ENCODE measurements at places on chromosomes 5 and 9. TPM values are rescaled to one million over a fixed set of nuclear protein-coding genes. Genes with fewer than 3 reads are reported as not detected.
A peak's percentile ranks its signal among the peaks of the same experiment; 100 is the strongest.

GRCh38 chr5:134451936-134452505, 40.3 kb upstream of the CDKN2AIPNL start:
- H3K4me3 ChIP-seq: no peak overlapping the region
- H3K27me3 ChIP-seq: peaks cover 3% of the 10 kb centered on the region
- peaks cover 21% of the 10 kb centered on the region for H3K4me1 ChIP-seq
- H3K27ac ChIP-seq: no peak overlapping the region
- DNase-seq: no peak
- no peaks in the 10 kb centered on the region for H3K36me3 ChIP-seq

GRCh38 chr9:104872656-104873488, 55.1 kb downstream of the ABCA1 start:
- H3K4me3 ChIP-seq: no peak overlapping the region
- no peak for DNase-seq
- H3K36me3 ChIP-seq: no peaks in the 10 kb centered on the region
- no peak overlapping the region for H3K27ac ChIP-seq

DNA sequence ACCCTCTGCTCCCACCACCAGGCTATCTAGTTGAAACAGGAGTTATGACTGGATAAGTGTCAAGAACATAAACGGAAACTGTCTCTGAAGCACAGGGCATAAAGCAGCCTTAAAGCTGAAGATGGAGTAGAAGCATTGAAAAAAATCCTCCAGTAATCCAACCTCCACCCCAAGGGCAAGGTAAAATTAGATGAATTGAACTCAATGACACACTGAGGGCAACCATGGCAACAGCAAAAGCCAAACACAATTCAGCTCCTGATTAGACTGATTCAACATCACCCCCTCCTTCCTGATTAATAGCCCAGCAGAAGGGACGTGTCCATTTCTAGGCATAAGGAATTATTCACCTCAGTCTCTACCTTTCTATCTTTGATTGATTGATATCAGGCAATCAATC, 183.2 kb upstream of the MAP3K1 start:
- H3K4me1 ChIP-seq: no peaks in the 10 kb centered on the region
- no peak overlapping the region for H3K27ac ChIP-seq
- peaks cover 17% of the 10 kb centered on the region for H3K36me3 ChIP-seq
- DNase-seq: no peak
- no peak overlapping the region for H3K4me3 ChIP-seq

DNA sequence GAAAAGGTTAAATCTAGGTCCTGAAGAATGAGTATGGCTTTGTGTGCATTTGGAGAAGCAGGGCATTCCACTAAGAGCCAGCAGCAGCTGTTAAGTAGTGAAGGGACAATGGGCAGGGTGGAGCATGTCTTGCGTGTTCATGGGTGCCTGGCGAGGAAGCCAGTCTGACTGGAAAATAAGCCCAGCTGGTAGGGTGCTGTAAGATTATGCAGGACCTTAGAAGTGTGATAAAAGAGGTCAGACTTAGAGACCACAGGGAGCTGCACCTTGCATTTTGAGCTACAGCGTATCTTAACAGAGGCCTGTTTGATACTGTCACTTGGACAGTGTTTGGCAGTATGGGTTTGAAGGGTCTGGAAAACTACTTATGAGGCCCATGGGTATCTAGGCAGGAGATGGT, 131.7 kb upstream of the ELL2 start:
- no peak overlapping the region for H3K4me3 ChIP-seq
- H3K27me3 ChIP-seq: no peaks in the 10 kb centered on the region
- no peaks in the 10 kb centered on the region for H3K4me1 ChIP-seq
- H3K27ac ChIP-seq: no peak overlapping the region
- no peak for DNase-seq
- no peaks in the 10 kb centered on the region for H3K36me3 ChIP-seq

Gene CCNI2
- total RNA-seq: 1.1 TPM

Gene CCNO
- total RNA-seq: not detected

- H3K27me3 ChIP-seq: no peaks in the 10 kb centered on the region
- DNase-seq: no peak
- H3K4me1 ChIP-seq: no peaks in the 10 kb centered on the region
- no peak overlapping the region for H3K4me3 ChIP-seq
- no peaks in the 10 kb centered on the region for H3K36me3 ChIP-seq
- no peak overlapping the region for H3K27ac ChIP-seq
These were observed 143.9 kb downstream of the OR2K2 start for GRCh38 chr9:111186021-111186530.

- no peak overlapping the region for H3K4me3 ChIP-seq
- no peak for DNase-seq
- peaks cover 17% of the 10 kb centered on the region for H3K4me1 ChIP-seq
- H3K36me3 ChIP-seq: peaks cover 6% of the 10 kb centered on the region
- no peak overlapping the region for H3K27ac ChIP-seq
These were observed 516.9 kb downstream of the CTNND2 start for GRCh38 chr5:11387382-11387781.

Gene UNC5A
- not detected for total RNA-seq

- no peak for DNase-seq
- H3K27ac ChIP-seq: peak overlapping the region; percentile 29
- no peak overlapping the region for H3K4me3 ChIP-seq
- no peaks in the 10 kb centered on the region for H3K27me3 ChIP-seq
- no peaks in the 10 kb centered on the region for H3K36me3 ChIP-seq
These were observed 36.8 kb upstream of the ZNF608 start for GRCh38 chr5:124783285-124783684.

GRCh38 chr5:38121420-38121819, 136.9 kb upstream of the EGFLAM start:
- H3K27ac ChIP-seq: no peak overlapping the region
- H3K4me1 ChIP-seq: peaks cover 13% of the 10 kb centered on the region
- peaks cover 6% of the 10 kb centered on the region for H3K27me3 ChIP-seq
- no peak overlapping the region for H3K4me3 ChIP-seq
- no peak for DNase-seq

Gene GABRA1
- not detected for total RNA-seq

- H3K27ac ChIP-seq: no peak overlapping the region
- no peaks in the 10 kb centered on the region for H3K4me1 ChIP-seq
- no peak for DNase-seq
- no peak overlapping the region for H3K4me3 ChIP-seq
These were observed 291.9 kb downstream of the DMAC1 start for GRCh38 chr9:7507566-7508270.

GRCh38 chr9:88782931-88783710, 208.1 kb upstream of the S1PR3 start:
- H3K4me1 ChIP-seq: peaks cover 1% of the 10 kb centered on the region
- H3K36me3 ChIP-seq: no peaks in the 10 kb centered on the region
- H3K27ac ChIP-seq: no peak overlapping the region
- DNase-seq: no peak

- peaks cover 21% of the 10 kb centered on the region for H3K4me1 ChIP-seq
- no peaks in the 10 kb centered on the region for H3K36me3 ChIP-seq
- H3K4me3 ChIP-seq: no peak overlapping the region
- no peak for DNase-seq
- H3K27ac ChIP-seq: no peak overlapping the region
These were observed 61.1 kb upstream of the IL6ST start for GRCh38 chr5:56055859-56056258.

Gene FBXL7
- not detected for total RNA-seq

GRCh38 chr5:133396187-133396741, 216.1 kb downstream of the FSTL4 start:
- no peak for DNase-seq
- peaks cover 17% of the 10 kb centered on the region for H3K27me3 ChIP-seq
- no peak overlapping the region for H3K27ac ChIP-seq
- H3K4me3 ChIP-seq: no peak overlapping the region

Gene PLK2
- 8.5 TPM for total RNA-seq

GRCh38 chr5:68544648-68545552, 329.3 kb downstream of the PIK3R1 start:
- H3K36me3 ChIP-seq: no peaks in the 10 kb centered on the region
- H3K4me3 ChIP-seq: no peak overlapping the region
- no peak overlapping the region for H3K27ac ChIP-seq
- DNase-seq: no peak
- peaks cover 15% of the 10 kb centered on the region for H3K27me3 ChIP-seq

- no peak overlapping the region for H3K4me3 ChIP-seq
- peaks cover 5% of the 10 kb centered on the region for H3K4me1 ChIP-seq
- H3K27ac ChIP-seq: no peak overlapping the region
- no peaks in the 10 kb centered on the region for H3K36me3 ChIP-seq
These were observed 73.6 kb upstream of the DAB2 start for GRCh38 chr5:39498278-39498952.

Gene FOXD4
- total RNA-seq: 0.21 TPM

DNA sequence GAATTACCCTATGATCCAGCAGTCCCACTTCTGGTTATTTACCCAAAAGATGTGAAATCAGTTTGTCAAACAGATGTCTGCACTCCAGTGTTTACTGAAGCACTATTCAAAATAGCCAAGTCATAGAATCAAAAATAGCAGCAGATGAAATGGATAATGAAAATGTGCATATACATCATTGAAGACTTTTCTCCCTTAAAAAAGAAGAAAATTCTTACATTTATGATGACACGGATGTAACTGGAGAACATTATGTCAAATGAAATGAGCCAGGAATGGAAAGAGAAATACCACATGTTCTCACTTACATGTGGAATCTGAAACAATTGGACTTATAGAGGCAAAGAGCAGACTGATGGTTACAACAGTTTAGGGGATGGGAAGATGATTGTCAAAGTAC, 21.5 kb upstream of the PLEKHG4B start:
- peaks cover 36% of the 10 kb centered on the region for H3K27me3 ChIP-seq
- DNase-seq: no peak
- no peak overlapping the region for H3K4me3 ChIP-seq
- H3K27ac ChIP-seq: no peak overlapping the region
- no peaks in the 10 kb centered on the region for H3K4me1 ChIP-seq

Gene MYOZ3
- not detected for total RNA-seq

DNA sequence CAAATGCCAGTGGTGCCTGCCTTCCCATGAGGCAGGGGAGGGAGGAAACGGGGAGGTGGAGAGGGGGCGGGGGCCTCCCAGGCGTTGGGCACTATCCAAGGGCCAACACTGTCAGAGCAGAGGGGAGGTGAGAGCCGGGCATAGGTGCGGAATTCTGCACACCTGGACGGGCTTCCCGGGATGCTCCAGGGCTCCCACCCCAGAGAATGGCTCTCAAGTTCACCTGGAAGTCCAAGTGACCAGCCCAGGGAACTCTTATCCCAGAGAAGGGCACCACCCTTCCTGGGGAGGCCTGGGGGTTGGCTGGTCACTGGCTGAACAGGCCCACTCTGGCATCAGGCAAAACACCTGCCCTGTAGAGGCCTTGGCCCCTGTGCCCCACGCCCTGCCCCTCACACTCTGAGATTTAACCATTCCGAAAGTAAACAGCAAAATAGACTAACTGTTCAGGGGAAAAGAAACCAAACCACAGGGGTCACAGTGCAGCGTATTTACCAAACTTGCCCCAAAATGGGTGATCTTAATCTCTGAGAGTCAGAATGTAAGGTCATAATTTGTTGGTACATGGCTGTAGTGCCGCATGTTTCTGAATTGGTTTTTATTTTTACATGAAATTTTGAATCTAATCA, 2.7 kb downstream of the CSF2 start:
- H3K4me3 ChIP-seq: no peak overlapping the region
- H3K27ac ChIP-seq: no peak overlapping the region
- H3K27me3 ChIP-seq: no peaks in the 10 kb centered on the region

DNA sequence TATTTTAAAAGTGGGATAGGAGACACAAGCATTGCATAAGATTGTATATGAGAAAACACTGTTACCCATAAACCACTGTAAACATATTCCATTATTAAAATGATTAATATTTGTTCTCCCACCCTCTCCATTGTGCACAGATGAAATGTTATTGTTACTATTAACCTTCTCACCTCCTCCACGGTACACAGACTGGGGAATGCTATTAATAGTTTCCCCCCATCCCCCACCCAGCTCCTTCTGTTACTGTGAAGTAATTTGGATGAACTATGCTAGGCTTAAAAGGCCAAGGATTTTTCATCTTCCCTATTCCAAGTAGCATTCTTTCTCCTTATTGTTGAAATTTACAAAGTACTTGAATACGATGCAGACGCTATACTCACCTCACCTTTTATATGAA, 91.4 kb downstream of the JAKMIP2 start:
- peaks cover 6% of the 10 kb centered on the region for H3K36me3 ChIP-seq
- H3K4me3 ChIP-seq: no peak overlapping the region
- no peak overlapping the region for H3K27ac ChIP-seq
- peaks cover 28% of the 10 kb centered on the region for H3K4me1 ChIP-seq
- H3K27me3 ChIP-seq: no peaks in the 10 kb centered on the region

Gene SEMA6A
- total RNA-seq: not detected

Gene SPINK7
- not detected for total RNA-seq

Gene NUTM2F
- total RNA-seq: not detected

Gene FCN2
- total RNA-seq: not detected

Gene CTXN3
- not detected for total RNA-seq

All from natural killer cell treated with Interleukin-12 subunit alpha and Interleukin-12 subunit beta and Interleukin-15 and Interleukin-18, amount 100 ng/mL, for 72 hours (primary cell).